Caco-2 (cell line): ENCODE measurements at places on chromosomes 2 and 18. TPM values are rescaled to one million over a fixed set of nuclear protein-coding genes. Genes with fewer than 3 reads are reported as not detected.

GRCh38 chr2:21658269-21658668, 534.5 kb downstream of the TDRD15 start:
- DNase-seq, result no peak

- DNase-seq, result peak; percentile 60
Measured at GRCh38 chr2:204177977-204178522, 241.5 kb downstream of the ICOS start.

UCN gene
- 0.86 TPM in 1 of 2 replicates, not detected in the other for total RNA-seq

NCKAP5 gene
- total RNA-seq, result 3.5 and 3.8 TPM in 2 replicates

DNA sequence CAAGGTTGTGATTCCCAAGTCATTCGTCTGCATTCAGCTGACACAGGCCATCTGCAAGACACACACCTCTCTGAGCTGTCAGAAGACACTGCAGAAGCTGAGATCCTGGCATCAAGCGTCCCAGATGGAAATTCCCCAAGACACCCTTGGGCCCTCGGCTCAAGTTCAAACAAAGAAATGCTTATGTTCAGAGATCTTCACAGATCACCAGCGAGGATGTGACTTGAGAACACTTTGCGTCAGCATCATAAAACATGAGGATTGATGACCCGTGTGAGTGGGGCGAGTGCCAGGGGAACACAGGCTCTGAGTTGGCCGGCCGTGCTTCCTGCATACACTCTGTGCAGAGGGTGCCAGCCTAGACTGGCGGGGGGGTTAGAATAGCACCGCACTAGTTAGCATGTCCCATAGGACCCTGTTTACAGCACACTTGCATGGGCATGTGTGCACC, 36.8 kb downstream of the KCNIP3 start:
- DNase-seq, result no peak

CAPN10 gene
- total RNA-seq, result 27.8 and 30.9 TPM in 2 replicates

NPHP1 gene
- total RNA-seq, result 2.0 and 3.1 TPM in 2 replicates

DNA sequence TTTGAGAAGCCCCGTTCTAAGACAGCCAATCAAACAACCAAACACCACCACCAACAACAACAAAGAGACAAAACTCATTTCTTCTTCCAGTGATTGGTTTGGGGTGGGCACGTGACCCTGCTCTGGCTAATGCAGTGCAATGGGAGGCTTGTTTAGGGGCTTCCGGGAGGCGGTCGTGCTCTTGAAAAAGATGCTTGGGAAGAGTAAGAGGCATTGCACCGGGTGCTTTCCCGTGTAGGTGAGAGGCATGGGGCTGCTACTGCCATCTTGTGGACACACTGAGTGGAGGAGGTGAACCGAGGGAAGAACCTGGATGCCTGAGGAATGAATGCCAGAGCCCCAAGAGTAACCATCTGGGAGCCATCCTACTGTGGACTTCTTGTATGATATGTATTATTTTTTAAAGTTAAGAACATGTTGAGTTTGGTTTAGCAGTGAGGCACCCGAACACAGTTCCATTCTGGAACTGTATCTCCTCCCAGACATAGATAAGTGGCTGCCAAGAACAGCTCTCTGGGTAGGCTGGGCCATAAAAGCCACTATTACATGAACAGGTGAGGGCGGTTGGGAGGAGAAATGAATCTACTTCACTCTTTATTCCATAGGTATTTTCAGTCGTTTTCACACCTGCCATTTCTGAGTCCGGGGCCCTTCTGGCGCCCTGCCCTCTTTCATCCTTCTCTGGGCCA, 19.1 kb upstream of the ARHGAP25 start:
- DNase-seq, result peak; percentile 75

SH2D6 gene
- 0.51 and 0.88 TPM in 2 replicates for total RNA-seq

GRCh38 chr2:3204031-3204821, 173.4 kb downstream of the EIPR1 start:
- DNase-seq, result no peak

DNA sequence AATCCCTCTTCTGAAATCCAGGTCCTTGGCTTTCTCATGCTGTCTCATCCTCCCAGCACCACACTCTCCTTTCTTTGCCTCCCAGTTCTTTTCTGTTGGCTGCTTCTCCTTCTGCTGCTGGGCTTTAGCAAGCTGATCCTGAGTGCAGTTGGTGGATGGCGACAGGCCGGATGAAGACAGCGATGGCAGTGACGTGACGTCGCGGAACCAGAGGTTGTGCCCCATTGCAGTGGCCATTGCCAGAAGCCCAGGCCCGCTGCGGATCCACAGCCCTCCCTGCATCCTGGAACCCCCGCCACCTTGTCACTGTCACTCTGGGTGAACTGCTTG, 75.2 kb downstream of the EIPR1 start:
- DNase-seq, result no peak

SERPINB4 gene
- not detected in 2 replicates for total RNA-seq

GRCh38 chr18:74963820-74964446, 245.0 kb downstream of the PTGR3 start:
- peak; percentile 17 for DNase-seq

FLACC1 gene
- total RNA-seq, result 0.86 and 0.91 TPM in 2 replicates

HOXD4 gene
- total RNA-seq, result 1.00 and 1.2 TPM in 2 replicates

PAIP2B gene
- total RNA-seq, result 9.1 and 9.9 TPM in 2 replicates

KCMF1 gene
- total RNA-seq, result 81.5 and 83.4 TPM in 2 replicates

DNA sequence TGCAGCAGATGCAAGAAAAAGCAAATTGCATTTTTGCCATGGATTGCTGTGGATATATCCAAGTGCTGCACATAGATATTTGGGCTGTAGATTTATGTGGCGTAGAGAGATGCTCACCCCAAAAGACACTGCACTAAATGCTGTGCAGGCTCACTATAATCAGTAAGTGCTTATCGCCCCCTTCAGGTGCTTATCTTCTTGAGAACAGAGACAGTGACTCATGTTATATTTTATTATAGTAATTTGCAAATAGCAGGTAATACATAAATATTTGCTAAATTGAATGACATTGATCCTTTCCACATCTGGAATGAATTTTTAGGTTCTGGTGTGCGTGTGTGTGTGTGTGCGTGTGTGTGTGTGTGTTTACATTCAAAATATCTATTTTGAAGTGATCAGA, 36.8 kb upstream of the PLEKHM3 start:
- DNase-seq, result no peak

- no peak for DNase-seq
Measured at GRCh38 chr2:204655101-204655500, 109.8 kb downstream of the PARD3B start.

GRCh38 chr2:236805800-236806531, 236.3 kb downstream of the ACKR3 start:
- DNase-seq, result no peak

DSEL gene
- total RNA-seq, result 0.16 and 0.18 TPM in 2 replicates

PLEK gene
- not detected in 2 replicates for total RNA-seq

GRCh38 chr2:222318712-222319585, 20.2 kb upstream of the PAX3 start:
- DNase-seq, result peak; percentile 57

DNA sequence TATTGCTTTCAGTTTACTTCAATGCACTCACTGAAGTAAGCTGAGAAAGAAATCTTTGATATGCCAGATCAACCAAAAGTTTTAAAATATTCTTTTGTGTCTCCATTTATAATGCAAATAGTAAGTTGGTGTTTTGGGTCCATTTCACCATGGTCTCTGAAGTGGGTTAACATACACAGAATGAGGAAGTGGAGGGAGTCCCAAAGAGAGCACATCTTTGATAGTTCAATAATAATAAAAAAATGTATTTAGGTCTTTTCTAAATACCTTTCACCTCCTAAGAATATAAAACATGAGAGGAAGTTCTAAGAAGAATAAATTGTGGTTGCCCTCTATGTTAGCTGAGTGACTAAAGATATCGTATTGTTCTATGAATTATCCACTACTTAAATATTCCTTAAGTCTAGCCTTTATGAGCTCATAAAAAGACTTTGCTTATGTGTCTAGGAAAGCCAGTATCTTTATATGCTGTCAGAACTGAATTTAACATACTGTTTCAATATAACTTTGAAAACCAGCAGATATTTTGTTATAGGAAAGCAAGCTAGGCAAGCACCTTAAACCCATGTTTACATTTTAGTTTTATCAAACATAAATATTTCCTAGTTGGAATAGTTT, 148.7 kb upstream of the ZEB2 start:
- no peak for DNase-seq

- peak; percentile 35 for DNase-seq
Measured at GRCh38 chr2:232330068-232330999, 48.2 kb upstream of the ALPP start.

MOGAT1 gene
- total RNA-seq, result not detected in 2 replicates

DNA sequence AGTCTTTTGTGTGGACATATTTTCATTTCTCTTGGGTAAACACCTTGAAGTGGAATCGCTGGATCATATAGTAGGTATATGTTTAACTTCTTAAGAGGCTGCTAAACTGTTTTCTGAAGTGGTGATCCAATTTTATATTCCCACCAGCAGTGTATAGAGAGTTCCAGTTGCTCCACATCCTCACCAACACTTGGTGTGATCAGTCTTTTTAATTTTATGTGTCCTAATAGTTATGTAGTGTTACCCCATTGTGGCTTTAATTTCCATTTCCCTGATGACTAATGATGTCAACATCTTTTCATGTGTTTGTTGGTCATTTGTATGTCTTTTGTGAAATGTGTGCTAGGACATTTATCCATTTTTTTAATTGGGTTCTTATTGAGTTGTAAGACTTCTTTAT, 56.9 kb downstream of the DGKD start:
- no peak for DNase-seq

DNA sequence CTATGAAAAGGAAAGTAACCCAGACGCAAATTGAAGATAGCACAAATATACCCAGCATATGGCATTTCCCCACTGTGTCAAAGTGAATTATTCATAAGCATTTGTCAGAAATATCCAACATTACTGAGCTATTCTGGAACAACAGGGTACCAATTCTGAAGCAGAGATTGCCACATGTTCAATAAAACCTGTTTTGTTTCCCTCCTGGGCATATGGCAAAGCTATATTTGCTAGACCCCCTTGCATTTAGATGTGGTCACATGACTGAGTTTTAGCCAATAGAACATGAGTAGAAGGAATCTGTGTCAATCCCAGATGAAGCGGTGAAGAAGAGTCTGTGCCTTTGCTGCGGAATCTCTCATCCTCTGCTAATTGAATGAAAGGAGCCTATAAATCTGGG, 296.4 kb upstream of the DLGAP1 start:
- no peak for DNase-seq

GRCh38 chr2:709138-709765, 32.0 kb upstream of the TMEM18 start:
- DNase-seq, result no peak

- DNase-seq, result no peak
Measured at GRCh38 chr18:7456376-7456775, 110.7 kb upstream of the PTPRM start.

GRCh38 chr2:206341396-206341795, 66.9 kb downstream of the ZDBF2 start:
- DNase-seq, result no peak

VWC2L gene
- not detected in 2 replicates for total RNA-seq

LIMS3 gene
- 2.5 and 4.0 TPM in 2 replicates for total RNA-seq

DNA sequence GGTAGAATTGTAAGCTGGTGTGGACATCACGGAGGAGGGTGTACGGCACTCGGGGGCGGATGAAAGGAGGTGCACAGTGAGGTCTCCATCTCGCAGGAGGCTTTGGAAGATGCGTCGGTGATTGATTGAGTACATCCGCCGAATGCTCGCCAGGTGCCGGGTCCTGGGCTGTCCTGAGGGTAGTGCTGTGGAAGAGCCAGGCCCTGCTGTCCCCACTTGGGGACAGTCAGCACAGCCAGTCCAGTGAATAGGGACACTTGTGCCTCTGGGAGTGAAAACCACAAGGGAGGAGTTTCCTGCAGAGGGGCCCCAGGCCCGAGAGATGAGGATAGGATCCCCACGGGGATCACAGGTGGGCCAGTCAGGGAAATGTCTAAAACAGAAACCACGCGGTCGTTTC, 28.1 kb downstream of the MLPH start:
- no peak for DNase-seq

VAMP5 gene
- 11.0 and 15.1 TPM in 2 replicates for total RNA-seq

DNA sequence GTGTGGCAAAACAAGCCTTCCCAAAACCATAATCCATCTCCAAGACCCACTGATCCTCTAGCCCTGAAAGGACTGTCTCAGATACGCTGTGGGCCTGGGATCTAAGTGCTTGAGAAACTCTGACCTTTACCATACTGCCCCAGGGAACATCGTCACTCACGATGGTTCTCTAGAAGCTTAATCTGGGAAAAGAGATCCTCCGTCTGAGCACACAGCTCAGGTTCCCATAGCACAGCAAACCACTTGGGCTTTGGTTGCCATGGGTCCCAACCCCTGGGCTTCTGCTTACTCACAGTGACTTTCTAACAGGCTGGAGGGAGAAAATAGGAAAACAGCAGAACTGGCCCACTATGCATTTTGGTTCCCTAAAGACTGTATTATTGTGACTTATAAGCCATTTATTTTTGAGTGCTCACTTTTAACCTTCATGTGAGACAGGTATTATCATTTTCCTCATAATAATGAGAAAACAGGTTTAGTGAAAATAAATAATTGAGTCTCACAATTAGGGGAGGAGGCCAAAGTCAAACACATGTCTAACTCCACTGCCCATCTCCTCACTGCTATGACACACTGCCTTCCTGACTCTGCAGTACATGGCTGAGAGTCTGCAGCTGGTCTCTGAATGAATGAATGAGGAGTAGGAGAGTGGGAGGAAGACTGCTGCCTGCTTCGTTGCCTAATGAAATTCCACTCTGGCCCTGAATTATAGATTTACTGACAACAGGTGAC, 46.7 kb downstream of the REEP1 start:
- no peak for DNase-seq

SS18 gene
- total RNA-seq, result 34.5 and 34.6 TPM in 2 replicates

DNA sequence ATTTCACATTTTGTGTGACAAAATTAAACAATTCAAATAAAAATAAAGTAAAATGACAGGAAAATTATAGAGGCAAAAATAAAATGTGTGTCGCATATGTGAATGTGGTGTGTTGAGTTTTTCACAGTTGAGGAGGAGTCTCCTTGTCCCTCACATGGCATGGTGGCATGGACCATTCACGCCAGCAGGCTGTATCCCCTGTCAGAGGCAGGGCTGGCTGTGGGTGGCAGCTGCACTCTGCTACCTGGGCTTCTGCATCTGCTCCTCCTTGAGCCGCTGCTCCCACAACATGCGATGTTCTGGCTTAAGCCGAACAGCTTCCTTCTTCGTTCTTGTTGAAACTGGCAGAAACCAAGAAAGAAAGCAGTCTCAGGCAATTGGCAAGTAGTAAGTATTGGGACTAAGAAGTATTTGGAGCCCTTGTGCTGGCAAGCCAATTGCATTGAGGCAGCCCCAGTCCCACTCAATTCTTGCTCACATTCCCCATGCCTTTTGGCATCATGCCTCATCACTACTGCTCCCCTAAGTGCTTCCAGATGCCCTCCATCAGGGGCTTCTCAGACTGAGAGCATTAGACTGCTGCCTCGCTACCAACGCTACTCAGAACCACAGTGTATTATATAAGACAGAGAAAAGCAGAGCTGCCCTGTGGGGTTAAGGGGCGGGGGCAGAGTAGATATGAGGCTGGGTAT, 177.9 kb upstream of the NABP1 start:
- DNase-seq, result no peak

GRCh38 chr2:238220892-238221521, 17.5 kb upstream of the ILKAP start:
- DNase-seq, result no peak

ITGAV gene
- 42.6 and 49.5 TPM in 2 replicates for total RNA-seq

PLCD4 gene
- 0.26 and 0.48 TPM in 2 replicates for total RNA-seq

PIEZO2 gene
- total RNA-seq, result 0.11 and 0.51 TPM in 2 replicates

NOSTRIN gene
- total RNA-seq, result 9.6 and 9.8 TPM in 2 replicates

- DNase-seq, result no peak
Measured at GRCh38 chr18:55862693-55863390, 274.9 kb upstream of the TCF4 start.

GRCh38 chr2:48993576-48993975, 160.7 kb downstream of the FSHR start:
- DNase-seq, result no peak

- DNase-seq, result no peak
Measured at GRCh38 chr2:213766465-213766901, 482.2 kb downstream of the SPAG16 start.
